Activated T-cell treated with anti-CD3 and anti-CD28 coated beads, Interleukin-2, amount 50 U/mL, for 72 hours (primary cell): ENCODE measurements at places on chromosomes 7 and 10. TPM values are rescaled to one million over a fixed set of nuclear protein-coding genes. Genes with fewer than 3 reads are reported as not detected.

GIMAP2 gene
- 47.8 TPM for total RNA-seq

ANLN gene
- 46.1 TPM for total RNA-seq

DNA sequence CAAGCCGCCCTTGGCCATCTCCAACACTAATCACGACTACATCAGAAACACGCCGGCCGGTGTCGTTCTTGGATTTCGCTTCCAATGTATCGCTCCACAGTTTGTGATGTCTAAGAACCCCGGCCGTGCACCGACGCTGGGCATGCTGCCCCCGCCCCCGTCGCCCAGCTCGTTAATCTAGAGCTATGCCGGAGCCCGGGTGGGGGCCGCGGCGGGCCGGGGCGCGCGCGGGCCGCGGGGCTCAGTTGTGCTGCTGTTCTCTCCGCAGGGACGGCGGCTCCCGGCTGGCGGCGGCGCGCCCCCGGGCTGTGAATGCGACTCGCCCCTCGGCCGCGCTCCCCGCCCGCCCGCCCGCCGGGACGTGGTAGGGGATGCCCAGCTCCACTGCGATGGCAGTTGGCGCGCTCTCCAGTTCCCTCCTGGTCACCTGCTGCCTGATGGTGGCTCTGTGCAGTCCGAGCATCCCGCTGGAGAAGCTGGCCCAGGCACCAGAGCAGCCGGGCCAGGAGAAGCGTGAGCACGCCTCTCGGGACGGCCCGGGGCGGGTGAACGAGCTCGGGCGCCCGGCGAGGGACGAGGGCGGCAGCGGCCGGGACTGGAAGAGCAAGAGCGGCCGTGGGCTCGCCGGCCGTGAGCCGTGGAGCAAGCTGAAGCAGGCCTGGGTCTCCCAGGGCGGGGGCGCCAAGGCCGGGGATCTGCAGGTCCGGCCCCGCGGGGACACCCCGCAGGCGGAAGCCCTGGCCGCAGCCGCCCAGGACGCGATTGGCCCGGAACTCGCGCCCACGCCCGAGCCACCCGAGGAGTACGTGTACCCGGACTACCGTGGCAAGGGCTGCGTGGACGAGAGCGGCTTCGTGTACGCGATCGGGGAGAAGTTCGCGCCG, 1.9 kb downstream of the VWC2 start:
- H3K27ac ChIP-seq: no peak overlapping the region
- DNase-seq: no peak
- H3K27me3 ChIP-seq: peaks cover 72% of the 10 kb centered on the region
- peaks cover 3% of the 10 kb centered on the region for H3K36me3 ChIP-seq
- H3K4me1 ChIP-seq: peaks cover 12% of the 10 kb centered on the region

DNA sequence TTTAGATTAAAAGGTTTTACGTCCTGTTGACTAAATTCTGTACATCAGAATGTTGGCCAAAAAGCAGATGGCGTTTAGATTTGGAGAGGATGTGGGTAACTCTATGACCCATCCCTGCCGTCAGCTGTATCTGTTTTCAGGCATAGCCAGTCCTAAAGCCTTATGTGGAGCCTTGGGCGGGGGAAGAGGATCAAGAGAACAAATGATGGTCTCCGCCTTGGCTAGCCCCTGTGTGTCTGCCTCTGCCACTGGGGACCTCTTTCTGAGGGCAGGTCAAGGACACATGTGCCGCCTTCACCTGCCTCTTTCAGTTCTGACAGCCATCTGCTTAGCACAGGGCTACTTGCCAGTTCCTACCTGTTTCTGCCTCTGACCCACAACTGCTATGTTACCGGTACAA, 24.1 kb downstream of the PDSS1 start:
- no peaks in the 10 kb centered on the region for H3K27me3 ChIP-seq
- peak overlapping the region; percentile 79 for H3K4me3 ChIP-seq
- peak overlapping the region; percentile 92 for H3K27ac ChIP-seq

DNA sequence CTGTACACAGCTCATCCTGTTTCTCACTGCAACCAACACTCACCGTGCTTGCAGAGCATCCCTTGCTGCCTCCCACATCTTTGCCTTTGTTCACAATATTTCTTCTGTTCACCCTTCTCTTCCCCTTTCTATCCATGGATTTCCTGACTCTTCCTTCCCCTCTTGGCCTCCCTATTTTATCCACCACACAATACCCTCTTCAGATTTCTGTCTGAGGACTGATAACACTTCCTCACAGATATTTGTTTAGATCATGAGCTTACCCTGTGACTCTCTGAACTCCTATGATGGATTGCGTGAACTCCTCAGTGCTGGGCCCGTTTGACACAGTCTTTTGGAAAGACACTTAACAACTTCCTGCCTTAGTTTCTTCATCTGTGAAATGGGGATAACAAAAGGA, 62.8 kb upstream of the GPR158 start:
- H3K27me3 ChIP-seq: peaks cover 43% of the 10 kb centered on the region
- no peak overlapping the region for H3K27ac ChIP-seq
- no peak for DNase-seq
- H3K4me1 ChIP-seq: no peaks in the 10 kb centered on the region
- no peak overlapping the region for H3K4me3 ChIP-seq
- no peaks in the 10 kb centered on the region for H3K36me3 ChIP-seq
